CD4-positive, alpha-beta T cell treated with Interleukin-21 for 1 hour (primary cell): ENCODE measurements at places on chromosomes 2 and 18.

- no peak for DNase-seq
Measured at GRCh38 chr2:227816507-227817294, 3.1 kb downstream of the CCL20 start.

DNA sequence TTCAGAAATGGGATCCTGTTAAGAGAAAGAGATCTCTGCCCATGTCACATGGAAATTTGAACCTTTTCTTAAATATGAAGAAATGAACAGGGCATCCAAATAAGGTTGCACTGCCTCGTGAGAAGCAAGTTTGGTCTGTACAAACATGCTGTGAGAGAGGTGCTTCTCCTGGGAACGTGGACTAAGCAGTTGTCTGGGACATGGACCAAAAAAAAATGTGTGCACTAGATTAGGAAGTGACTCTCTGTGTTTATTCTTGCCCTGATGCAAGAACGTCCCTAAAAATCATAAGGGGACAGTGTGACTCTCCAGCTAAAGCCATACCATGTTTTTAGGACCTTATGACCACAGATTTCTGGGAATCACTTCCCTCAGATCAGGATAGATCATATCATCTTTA lies 23.7 kb upstream of the GCG start:
- DNase-seq: no peak

- DNase-seq: no peak
Measured at GRCh38 chr2:218010984-218011652, 8.3 kb upstream of the TNS1 start.

GRCh38 chr2:6224267-6224666 lies 532.1 kb downstream of the SOX11 start:
- DNase-seq: no peak

DNA sequence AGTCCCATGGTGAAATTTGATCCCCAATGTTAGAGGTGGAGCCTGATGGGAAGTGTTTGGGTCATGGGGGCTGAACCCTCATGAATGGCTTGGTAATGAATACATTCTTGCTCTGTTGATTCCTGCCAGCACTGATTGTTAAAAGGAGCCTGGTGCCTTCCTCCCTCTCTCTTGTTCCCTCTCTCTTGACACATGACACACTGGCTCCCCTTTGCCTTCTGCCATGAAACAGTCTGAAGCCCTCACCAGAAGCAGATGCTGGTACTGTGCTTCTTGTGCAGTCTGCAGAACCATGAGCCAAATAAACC lies 30.6 kb upstream of the EPC2 start:
- DNase-seq: no peak

DNA sequence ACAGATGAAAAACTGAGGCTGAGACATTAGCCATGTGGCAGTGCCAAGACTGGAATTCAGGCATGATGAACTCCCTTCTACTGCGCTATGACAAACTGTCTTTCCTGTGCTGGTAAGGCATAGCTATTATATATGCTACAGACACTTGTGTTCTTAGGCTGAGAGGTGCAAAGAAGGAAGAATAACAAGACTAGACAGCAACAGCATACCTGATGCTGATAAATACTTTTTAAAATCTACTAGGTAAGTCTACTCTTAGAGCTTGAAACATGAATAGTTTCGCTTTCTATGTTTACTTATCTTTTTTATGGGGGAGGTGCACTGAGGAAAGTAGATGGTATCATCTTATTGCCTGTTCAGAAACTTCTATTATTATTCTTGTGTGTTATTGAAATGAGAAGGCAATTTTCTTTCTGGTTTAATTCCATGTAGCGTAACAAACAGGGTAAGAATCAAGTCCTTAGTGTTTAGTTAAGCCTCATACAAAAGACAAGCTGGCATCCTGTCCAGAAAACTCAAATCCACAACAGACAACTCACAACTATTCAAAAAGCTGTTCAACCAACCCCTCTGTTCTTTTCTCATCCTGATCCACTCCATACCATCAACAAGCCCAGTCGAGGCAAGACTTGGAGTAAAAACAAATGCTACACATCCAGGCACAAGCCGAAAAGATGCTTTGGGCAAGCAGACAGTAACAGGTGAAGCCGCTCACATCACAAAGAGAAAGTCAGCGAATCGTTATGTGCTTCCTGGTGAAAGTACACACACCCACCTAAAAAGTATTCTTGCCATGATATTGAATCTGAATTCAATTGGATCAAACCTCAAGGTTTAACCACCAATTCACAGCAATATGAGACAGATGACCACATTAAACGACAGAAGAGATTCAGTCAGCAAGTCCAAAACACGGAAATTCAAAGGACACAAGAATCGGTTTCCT lies 1.5 kb downstream of the TTC32 start:
- DNase-seq: peak; percentile 66
